ENCODE measurements at places on chromosomes 7 and 10.

DNA sequence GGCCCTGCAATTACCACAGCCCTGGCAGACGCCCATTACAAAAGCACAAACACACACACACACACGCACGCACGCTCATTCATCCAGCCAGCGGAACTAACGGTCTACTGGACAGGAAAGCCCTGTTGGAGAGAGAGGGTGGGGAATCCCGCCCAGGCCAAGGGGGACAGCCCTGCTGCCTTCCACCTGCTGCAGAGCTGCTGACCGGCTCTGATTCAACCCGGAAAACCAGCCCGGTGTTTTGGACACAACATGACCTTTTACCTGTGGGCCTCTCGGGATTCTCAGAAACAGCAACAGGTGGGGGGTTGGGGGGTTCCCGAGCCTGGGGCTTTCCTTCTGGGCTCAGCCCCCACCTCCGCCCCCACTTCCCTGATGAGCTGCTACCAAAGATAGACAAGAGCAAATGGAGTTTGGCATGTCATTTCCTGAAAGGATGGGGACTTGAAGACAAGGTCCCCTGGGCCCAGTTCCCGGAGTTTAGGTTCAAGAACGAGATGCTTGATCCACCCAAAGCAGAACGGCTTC, 18.5 kb upstream of the SERPINE1 start:
- DNase-seq: no peak

DNA sequence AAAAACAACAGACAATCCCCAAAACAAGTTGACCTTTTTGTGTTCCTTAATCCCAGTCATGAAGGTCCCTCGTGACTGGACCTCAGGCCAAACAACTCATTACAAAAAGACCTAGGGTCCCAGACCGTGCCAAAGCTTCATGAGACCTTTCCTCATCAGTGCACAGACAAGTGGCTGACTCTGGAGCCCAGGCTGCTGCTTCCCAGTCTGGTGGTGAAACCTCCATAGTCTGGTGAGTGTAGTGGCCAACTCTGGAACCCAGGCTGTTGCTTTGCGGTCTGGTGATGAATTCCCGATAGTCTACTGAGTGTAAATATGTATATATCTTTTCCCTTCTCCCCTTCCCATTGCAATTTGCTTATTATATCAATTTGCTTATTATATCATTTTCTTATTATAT, 22.1 kb upstream of the SLC18A3 start:
- DNase-seq: no peak

- peak; percentile 92 for DNase-seq
Observed at GRCh38 chr7:100126931-100127865, at the start of gene MBLAC1. MBLAC1 (plus strand) TSS chr7:100126967; CDS start chr7:100127396, 429 bp downstream.

GRCh38 chr7:129713544-129713943, 102.0 kb downstream of the NRF1 start:
- no peak for DNase-seq

- DNase-seq: no peak
Observed at GRCh38 chr10:132892004-132892403, 50.4 kb downstream of the CFAP46 start.

GRCh38 chr7:10803720-10804119, 170.0 kb upstream of the PHF14 start:
- no peak for DNase-seq

DNA sequence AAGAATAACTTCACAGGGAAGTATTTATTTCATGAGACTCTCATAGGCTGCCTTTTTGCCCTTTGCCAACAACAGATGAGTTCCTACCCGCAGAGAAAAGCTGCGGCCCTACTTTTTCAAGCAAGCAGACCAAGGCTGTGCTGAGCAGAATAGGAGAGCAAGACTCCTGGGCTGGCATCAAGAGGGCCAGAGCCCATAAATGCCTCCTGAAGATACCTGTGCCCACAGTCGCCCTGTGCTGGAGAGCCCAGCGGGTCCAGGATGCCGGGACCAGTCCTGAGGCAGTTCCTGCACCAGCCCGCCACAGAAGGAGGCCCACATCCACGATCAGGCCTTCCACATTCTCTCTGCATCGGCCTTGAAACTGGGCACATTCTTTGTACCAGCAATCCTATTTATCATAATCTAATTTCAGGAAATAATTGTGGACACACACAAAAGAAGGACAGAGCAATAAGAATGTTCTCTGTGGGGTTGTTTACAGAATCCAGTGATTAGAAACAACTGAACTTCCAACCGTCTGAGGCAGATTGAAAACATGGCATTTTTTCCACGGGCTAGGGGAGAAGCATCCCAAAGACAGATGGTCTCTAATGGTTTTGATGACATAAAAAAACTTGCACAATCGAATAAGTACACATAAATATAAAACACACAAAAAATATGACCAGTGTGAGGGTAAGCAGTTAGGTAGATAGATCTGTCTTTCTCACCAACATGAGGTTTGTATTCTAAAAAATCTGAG, 95.6 kb downstream of the CPXM2 start:
- DNase-seq: peak; percentile 56

- no peak for DNase-seq
Observed at GRCh38 chr7:101618916-101619315, 10.2 kb downstream of the MYL10 start.

DNA sequence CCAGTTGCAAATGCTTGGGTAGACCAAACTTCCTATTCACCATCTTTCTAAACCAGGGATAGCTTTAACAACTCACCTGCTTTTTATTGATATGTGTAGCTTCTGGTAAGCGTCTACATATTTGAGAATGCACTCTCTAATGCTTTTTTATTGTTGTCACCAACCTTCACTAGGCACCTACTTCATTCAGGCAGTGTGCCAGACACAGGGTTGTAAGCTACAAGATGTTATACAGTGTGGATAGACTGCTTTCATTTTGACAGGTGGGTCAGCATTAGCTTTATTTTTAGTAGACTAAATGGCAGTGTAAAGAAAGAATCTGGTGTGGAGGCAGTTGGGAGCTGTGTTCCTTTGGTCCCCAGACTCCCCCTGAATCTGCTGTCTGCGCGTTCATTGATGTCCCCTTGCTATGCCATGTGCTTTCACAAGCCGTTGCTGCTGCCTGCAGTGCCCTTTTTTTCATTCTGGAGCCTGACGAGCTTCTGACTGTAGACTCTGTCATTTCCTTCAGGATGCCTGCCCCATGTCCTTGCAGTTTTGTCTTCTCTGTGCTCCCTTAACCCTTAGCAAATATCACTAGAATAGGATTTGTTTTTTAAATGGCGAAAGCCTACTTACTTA, 32.1 kb downstream of the NRF1 start:
- no peak for DNase-seq

- peak; percentile 49 for DNase-seq
Observed at GRCh38 chr10:1652151-1652550, 85.2 kb downstream of the ADARB2 start.

- peak; percentile 64 for DNase-seq
Observed at GRCh38 chr10:132685921-132686680, 99.8 kb downstream of the NKX6-2 start.

DNA sequence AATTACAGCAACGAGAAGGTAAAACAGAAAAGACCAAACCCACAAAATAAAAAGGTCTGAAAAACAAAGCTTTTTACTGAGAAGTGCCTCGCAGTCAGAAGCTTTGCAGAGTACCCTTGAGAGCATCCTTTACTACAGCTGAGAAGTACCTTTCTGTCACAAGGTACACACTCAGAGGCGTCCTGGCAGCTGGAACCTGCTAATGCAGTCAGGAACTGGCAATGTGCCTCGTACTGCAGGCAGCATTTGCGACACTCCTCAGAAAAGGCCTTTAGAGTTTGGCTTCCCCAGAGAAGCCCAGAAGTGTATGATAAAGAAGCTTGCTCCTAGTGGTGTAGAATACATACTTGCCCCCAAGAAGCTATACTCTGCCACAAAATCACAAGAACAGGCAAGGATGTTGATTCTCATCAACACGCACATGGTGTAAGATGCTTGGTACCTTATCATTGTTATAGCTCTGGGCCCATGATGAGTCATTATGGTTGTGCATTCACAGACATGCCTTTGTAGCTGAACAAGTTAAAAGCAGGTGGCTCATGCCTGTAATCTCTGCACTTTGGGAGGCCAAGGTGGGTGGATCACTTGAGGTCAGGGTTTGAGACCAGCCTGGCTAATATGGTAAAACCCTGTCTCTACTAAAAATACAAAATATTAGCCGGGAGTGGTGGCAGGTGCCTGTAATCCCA, 2.0 kb upstream of the GTPBP4 start:
- DNase-seq: no peak

DNA sequence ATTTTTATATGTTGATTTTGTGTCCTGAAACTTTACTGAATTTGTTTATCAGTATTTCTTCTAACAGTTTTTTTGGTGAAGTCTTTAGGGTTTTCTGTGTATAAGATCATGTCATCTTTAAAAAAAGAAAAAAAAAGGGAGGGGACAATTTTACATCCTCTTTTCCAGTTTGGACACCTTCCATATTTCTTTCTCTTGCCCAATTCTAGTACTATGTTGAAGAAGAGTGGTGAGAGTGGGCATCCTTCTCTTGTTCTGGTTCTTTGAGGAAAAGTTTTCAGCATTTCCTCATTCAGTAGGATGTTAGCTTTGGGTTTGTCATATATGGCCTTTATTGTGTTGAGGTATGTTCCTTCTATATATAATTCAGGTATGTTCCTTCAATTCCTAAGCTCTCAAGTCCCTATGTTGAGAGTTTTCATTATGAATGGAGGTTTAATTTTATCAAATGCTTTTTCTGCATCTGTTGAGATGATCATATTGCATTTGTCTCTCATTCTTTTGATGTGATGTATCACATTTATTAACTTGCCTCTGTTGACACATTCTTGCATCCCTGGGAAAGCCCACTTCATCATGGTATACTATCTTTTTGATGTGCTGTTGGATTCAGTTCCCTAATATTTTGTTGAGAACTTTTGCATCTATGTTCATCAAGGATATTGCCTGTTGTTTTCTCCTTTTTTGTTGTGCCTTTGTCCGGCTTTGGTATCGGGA, 12.1 kb downstream of the TAS2R40 start:
- no peak for DNase-seq

- no peak for DNase-seq
Observed at GRCh38 chr7:110317541-110318265, 773.2 kb upstream of the LRRN3 start.

DNA sequence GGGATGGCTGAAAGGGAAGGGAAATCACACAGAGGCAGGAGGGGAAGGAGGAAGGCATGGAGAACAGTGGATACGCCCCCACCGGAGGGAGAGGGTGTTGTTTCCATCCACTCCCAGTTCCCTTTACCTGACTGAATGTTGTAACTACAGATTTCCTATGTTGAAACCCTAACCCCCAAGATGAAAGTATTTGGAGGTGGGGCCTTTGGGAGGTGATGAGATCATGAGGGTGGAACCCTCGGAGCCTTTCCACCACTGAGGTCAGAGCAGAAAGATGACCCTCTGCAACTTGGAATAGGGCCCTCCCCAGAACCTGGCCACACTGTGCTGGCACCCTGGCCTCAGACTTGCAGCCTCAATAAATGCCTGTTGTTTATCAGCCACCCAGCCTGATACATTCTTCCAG, 48.6 kb upstream of the CNPY1 start:
- no peak for DNase-seq

DNA sequence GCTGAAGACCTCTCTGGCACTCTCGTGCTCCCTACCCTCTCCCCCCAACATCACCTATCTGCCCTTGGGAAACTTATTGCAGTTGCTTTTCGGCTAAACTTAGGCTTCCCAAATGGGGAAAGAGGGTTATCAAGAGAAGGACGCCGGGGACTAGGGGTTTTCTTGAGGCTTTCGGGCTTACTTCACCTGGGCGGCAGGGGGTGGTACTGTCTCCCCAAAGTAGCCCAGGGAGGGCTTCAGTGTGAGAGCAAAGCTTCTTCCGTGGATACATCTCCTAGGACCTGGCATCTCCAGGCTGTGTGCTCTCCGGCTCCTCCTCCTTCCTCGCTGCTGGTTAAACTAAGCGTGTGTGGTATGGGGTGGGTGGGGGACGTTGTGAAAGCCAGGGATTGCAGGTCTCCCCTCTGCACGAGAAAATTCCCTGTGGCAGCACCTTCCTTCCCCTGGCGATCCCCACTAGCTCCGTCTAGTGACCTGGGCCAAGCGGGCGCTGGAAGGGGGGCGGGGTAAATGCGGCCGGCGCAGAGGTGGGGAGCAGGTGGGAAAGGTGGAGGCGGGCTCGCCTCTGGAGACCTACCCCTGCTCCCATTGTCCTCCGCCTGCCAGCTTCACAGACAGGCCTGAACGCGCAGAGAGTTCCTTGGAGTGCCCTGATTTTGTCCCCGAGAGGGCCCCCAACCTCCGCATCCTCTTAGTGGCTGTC, 1.1 kb downstream of the PLXDC2 start:
- DNase-seq: no peak

- DNase-seq: no peak
Observed at GRCh38 chr7:109696723-109697122, 1127.0 kb downstream of the DNAJB9 start.

DNA sequence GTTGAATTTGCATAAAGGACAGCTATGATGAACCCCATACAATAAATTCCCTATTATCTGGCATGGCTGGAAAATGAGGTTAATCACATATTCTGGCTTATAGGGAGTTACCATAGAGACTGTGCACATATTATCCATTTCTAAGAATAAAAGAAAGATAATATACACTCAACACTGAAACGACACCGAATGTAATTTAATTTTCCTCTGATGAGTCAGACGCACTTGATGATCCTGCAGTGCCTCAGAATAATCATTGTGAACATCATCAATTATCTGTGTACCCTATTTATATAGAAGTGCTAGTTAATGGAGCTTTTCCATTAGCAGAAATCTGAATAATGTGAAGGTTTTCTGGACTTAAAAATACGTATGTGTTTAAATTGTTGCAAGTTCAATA, 60.2 kb downstream of the SGCE start:
- no peak for DNase-seq

DNA sequence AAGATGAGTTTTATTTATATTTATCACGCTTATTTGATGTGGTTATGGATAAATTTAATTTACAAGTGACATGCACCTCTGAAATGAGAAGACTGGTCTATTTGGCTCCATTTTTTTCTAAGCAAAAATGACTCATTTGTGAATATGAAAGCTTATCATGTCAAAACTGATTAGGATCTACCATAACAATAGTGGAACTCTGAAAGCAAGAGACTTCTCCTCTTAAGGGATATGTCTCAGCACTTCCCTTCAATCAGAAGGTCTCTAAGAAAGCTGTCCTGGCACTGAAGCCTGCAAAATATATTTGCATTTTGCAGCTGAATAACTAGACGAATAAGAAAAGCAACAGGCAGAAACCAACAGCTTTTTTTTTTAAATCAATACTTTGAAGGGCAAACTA, 12.7 kb downstream of the FAS start:
- no peak for DNase-seq

DNA sequence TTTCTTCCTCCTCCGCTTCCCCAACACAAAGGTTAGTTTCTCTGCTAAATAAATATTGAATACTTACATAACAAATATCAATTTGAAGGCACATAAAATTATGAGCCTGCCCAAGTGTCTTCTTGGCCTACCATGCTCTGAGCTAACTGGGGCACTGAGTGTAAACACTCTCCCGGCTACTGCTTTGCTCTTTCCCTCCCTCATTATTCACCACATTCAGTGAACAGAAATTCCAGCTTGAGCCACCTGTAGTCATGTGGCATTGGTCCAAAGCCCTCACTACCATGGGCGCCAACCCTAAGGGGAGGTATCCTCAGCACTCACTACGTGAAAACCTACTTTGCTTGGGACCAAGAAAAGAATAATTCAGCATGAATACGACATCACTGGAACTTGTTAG, 409.0 kb downstream of the KCNMA1 start:
- DNase-seq: no peak

Data from type B pancreatic cell (in vitro differentiated cells).